ENCODE measurements at places on chromosomes 13 and 19.

DNA sequence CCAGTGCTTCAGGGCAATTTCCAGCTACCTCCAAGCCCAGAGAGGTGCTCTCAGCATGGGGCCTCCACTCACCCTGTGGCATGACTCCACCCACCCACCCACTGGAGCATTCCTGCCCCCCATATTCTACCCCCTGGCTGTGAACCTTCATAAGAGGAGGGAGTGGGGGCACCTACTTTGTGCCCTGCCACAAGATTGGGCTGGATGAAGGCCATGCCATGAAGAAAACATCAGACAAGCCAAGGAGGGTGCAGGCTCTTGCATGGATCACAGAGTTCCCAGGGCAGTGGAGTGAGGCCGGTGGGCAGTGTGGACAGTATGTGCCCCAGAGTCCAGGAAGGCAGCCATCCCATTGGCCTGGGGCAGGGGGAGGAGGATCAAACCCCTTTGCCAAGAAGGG, 97.8 kb downstream of the UQCRFS1 start:
- H3K4me1 ChIP-seq: no peaks in the 10 kb centered on the region
- DNase-seq: no peak
- H3K27ac ChIP-seq: no peak overlapping the region
- no peaks in the 10 kb centered on the region for H3K27me3 ChIP-seq
- H3K4me3 ChIP-seq: no peak overlapping the region

DNA sequence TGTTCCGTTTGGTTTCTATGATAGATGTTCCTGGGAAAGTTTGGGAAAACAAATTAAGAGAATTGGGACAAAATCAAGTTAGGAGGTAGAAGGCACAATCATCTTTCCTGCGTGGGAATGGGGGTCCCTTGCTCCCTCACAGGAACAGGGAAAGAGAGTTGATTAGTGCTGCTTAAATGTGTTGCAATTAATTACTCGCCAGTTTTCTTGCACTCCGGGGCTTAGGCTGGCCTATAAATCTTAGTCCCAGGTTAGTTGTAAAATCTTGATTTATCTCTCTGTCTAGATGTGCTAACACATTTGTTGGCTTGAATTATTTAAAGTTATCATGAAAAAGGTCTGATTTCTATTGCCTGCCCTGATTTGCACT, 10.1 kb downstream of the B3GLCT start:
- H3K4me3 ChIP-seq: no peak overlapping the region
- DNase-seq: no peak
- no peak overlapping the region for H3K27ac ChIP-seq
- H3K36me3 ChIP-seq: no peaks in the 10 kb centered on the region
- no peaks in the 10 kb centered on the region for H3K27me3 ChIP-seq
- peaks cover 2% of the 10 kb centered on the region for H3K4me1 ChIP-seq

- H3K4me3 ChIP-seq: no peak overlapping the region
- H3K36me3 ChIP-seq: peaks cover 18% of the 10 kb centered on the region
- H3K27ac ChIP-seq: no peak overlapping the region
- no peaks in the 10 kb centered on the region for H3K27me3 ChIP-seq
Measured at GRCh38 chr13:73731564-73731963, 402.6 kb downstream of the KLF12 start.

DNA sequence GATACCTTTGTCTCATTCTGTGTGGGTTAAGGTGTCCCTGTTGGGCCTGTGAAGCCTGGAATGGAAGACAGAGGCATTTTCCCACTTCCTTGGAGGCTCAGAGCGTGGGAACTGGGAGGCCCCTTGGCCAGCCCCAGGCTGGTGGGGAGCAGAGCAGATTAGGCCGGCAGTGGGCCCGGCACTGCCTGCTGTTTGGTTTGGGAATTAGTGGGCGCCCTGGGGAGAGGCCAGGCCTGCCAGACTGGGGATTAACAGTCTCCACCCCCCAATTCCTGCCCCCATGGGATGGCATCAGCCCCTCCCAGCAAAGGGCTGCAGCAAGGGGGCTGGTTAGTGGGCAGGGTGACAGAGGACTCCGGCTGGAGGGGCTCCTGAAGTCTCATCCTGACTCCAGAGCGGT, 3.1 kb upstream of the BEST2 start:
- H3K27ac ChIP-seq: no peak overlapping the region
- H3K4me3 ChIP-seq: no peak overlapping the region
- peaks cover 5% of the 10 kb centered on the region for H3K4me1 ChIP-seq

GRCh38 chr13:94309997-94310855, 169.3 kb downstream of the DCT start:
- H3K4me3 ChIP-seq: no peak overlapping the region
- no peak overlapping the region for H3K27ac ChIP-seq
- H3K27me3 ChIP-seq: peaks cover 4% of the 10 kb centered on the region
- H3K4me1 ChIP-seq: peaks cover 6% of the 10 kb centered on the region
- DNase-seq: no peak

DNA sequence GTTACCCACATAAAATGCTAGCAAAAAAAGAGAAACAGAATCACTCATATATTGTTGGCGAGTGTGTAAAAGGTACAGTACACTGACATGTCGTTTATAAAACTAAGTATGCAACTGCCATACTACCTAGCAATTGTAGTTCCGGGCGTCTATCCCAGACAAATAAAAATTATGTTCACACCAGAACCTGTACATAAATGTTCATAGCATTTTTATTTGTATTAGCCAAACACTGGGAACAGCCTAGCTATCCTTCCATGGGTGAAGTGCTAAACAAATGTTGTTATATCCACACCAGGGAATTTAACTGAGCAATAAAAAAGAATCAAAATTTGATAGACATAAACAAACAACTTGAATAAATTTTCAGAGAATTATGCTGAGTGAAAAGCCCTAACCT, 28.9 kb upstream of the POSTN start:
- H3K4me1 ChIP-seq: no peaks in the 10 kb centered on the region
- no peak overlapping the region for H3K27ac ChIP-seq
- H3K4me3 ChIP-seq: no peak overlapping the region
- H3K36me3 ChIP-seq: no peaks in the 10 kb centered on the region

DNA sequence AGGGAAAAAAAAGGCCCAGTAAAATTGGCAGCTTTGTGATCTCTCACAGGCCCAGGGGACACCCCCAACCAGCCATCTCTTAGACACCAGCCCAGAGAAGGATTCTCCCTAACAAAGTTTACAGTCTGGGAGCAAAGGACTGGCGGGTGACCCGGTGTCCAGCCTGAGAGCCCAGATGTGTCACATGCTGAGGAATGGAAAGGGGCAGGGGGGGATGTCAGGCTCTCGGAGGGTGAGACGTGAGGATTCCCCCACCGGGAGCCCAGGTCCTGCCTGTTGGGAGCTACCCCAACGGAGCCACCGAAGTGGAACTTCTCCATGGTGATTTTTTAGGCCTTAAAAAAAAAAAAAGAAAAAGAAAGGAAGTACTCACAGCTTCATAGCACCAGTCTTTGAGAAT, 4.8 kb upstream of the CTXN1 start:
- peaks cover 7% of the 10 kb centered on the region for H3K36me3 ChIP-seq
- no peak for DNase-seq
- H3K27me3 ChIP-seq: no peaks in the 10 kb centered on the region

GRCh38 chr19:54893406-54893805, 12.5 kb upstream of the NCR1 start:
- no peak overlapping the region for H3K27ac ChIP-seq
- H3K36me3 ChIP-seq: no peaks in the 10 kb centered on the region
- H3K4me3 ChIP-seq: no peak overlapping the region
- no peaks in the 10 kb centered on the region for H3K4me1 ChIP-seq
- peaks cover 11% of the 10 kb centered on the region for H3K27me3 ChIP-seq

- no peak for DNase-seq
- H3K4me3 ChIP-seq: no peak overlapping the region
- peaks cover 16% of the 10 kb centered on the region for H3K4me1 ChIP-seq
- H3K36me3 ChIP-seq: no peaks in the 10 kb centered on the region
- H3K27me3 ChIP-seq: peaks cover 23% of the 10 kb centered on the region
Measured at GRCh38 chr13:110509971-110510786, 51.3 kb downstream of the RAB20 start.

- peaks cover 34% of the 10 kb centered on the region for H3K36me3 ChIP-seq
- H3K4me3 ChIP-seq: no peak overlapping the region
- H3K27me3 ChIP-seq: no peaks in the 10 kb centered on the region
- H3K27ac ChIP-seq: peak overlapping the region; percentile 53
- H3K4me1 ChIP-seq: no peaks in the 10 kb centered on the region
- DNase-seq: no peak
Measured at GRCh38 chr19:15244808-15245207, 12.6 kb upstream of the EPHX3 start.

- H3K27ac ChIP-seq: no peak overlapping the region
- peaks cover 86% of the 10 kb centered on the region for H3K4me1 ChIP-seq
- peaks cover 73% of the 10 kb centered on the region for H3K36me3 ChIP-seq
- no peaks in the 10 kb centered on the region for H3K27me3 ChIP-seq
- H3K4me3 ChIP-seq: no peak overlapping the region
- no peak for DNase-seq
Measured at GRCh38 chr19:6794686-6795431, 22.4 kb downstream of the VAV1 start.

DNA sequence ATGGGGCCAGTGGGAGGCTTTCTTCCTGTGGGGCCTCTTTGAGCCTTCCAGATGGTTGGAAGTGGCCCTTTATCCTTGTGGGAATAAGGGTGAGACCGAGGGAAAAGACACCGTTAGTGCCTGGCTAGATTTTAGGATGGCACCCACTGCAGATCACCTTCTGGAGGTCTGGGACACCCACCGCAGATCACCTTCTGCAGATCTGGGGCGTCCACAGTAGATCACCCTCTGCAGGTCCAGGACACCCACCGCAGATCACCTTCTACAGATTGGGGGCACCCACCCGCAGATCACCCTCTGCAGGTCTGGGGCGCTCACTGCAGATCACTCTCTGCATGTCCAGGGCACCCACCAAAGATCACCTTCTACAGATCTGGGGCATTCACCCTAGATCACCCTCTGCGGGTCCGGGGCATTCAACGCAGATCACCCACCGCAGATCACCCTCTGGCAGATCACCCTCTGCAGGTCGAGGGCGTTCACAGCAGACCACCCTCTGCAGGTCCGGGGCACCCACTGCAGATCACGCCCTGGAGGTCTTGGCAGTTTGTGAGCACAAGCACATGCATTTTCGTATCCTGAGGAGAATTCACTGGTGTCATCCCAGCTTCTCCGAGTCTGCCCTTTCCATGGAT, 153.4 kb upstream of the TSHZ3 start:
- H3K27me3 ChIP-seq: no peaks in the 10 kb centered on the region
- H3K4me1 ChIP-seq: no peaks in the 10 kb centered on the region
- DNase-seq: no peak
- H3K36me3 ChIP-seq: no peaks in the 10 kb centered on the region
- H3K4me3 ChIP-seq: no peak overlapping the region
- no peak overlapping the region for H3K27ac ChIP-seq

GRCh38 chr13:35856721-35857364, 274.3 kb downstream of the DCLK1 start:
- H3K36me3 ChIP-seq: no peaks in the 10 kb centered on the region
- H3K4me3 ChIP-seq: no peak overlapping the region
- no peak for DNase-seq

GRCh38 chr13:108313382-108313781, 43.9 kb downstream of the TNFSF13B start:
- no peak overlapping the region for H3K27ac ChIP-seq
- DNase-seq: no peak
- H3K4me3 ChIP-seq: no peak overlapping the region

DNA sequence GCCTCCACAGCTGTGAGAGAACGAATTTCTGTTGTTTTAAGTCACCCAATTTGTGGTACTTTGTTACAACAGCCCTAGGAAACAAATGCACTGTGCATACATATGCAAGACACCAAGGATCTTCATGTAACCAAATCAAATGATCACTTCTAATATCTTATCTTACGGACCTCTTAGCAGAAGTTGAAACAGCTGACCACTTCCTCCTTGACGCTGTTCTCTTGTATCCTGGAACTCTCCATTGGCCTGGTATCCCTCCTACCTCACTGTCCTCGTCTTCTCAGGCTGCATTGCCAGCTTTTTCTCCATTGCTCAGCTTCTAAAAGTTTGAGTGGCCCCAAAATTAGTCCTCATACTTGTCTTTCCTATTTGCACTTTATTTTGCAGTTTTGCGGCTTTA, 200.4 kb downstream of the DLEU7 start:
- H3K27me3 ChIP-seq: peaks cover 11% of the 10 kb centered on the region
- no peak for DNase-seq
- no peaks in the 10 kb centered on the region for H3K4me1 ChIP-seq
- no peaks in the 10 kb centered on the region for H3K36me3 ChIP-seq

- H3K4me1 ChIP-seq: peaks cover 2% of the 10 kb centered on the region
- no peak overlapping the region for H3K4me3 ChIP-seq
- no peak for DNase-seq
- no peaks in the 10 kb centered on the region for H3K36me3 ChIP-seq
- H3K27ac ChIP-seq: no peak overlapping the region
Measured at GRCh38 chr13:73259061-73260017, 200.5 kb downstream of the KLF5 start.

GRCh38 chr19:7751157-7751783, 3.9 kb upstream of the CD209 start:
- peaks cover 19% of the 10 kb centered on the region for H3K27me3 ChIP-seq
- no peak for DNase-seq
- H3K36me3 ChIP-seq: no peaks in the 10 kb centered on the region
- no peaks in the 10 kb centered on the region for H3K4me1 ChIP-seq
- no peak overlapping the region for H3K27ac ChIP-seq

- DNase-seq: peak; percentile 100
- H3K27ac ChIP-seq: peak within 1 kb of the TSS; percentile 99
Measured at GRCh38 chr19:58572818-58573657, at the start of gene MZF1. Gene MZF1 (minus strand): TSS chr19:58573335. CDS start chr19:58571389, 1,946 bp downstream.

DNA sequence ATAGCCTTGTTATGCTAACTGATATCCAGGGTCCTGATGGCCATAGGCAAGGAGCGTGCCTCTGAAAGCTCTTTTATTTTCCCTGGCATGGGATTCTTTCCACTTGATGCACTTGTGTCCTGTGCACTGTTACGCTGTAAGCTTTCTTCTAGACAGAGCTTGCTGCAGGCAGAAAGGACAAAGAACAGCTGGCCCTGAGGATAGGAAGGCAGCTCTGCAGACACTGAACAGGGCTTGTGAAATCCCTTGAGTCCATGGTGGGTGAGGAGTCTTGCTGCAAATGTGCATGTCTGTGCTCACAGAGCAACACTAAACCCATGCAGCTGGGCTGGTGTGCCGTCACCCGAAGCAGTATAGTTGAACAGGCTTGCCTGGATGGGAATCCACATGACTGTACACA, 126.6 kb downstream of the AKAP11 start:
- peaks cover 3% of the 10 kb centered on the region for H3K27me3 ChIP-seq
- H3K4me1 ChIP-seq: peaks cover 55% of the 10 kb centered on the region
- no peak overlapping the region for H3K4me3 ChIP-seq
- DNase-seq: no peak

GRCh38 chr13:50452756-50453155, 390.7 kb downstream of the DLEU7 start:
- H3K27me3 ChIP-seq: no peaks in the 10 kb centered on the region
- no peaks in the 10 kb centered on the region for H3K36me3 ChIP-seq
- H3K27ac ChIP-seq: no peak overlapping the region
- DNase-seq: no peak
- H3K4me3 ChIP-seq: no peak overlapping the region

Measured in activated naive CD4-positive, alpha-beta T cell treated with anti-CD3 and anti-CD28 coated beads, Interleukin-2, amount 10 ng/mL, durations not matched to agents 7 days and 5 days (primary cell).